ENCODE measurements at places on chromosomes 2 and 18.

- no peak for DNase-seq
Observed at GRCh38 chr2:9914384-9915065, 37.0 kb upstream of the GRHL1 start.

DNA sequence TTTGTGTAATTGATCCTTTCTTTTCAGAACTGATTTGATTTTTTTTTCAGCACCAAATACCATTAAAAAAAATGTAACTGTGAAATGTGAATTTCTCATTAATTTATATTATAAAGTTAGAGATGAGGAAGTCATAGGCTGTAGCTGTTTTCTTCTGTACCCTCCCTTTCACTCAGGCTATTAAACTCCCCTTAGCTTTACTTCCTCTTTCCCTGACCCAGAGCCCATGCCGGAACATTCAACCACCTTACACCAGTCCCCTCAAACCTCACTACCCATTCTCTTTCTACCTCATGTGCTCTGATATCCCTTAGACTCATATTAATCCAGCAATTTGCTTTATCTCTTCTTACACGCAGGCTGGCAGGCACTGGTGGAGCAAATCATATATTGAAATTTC lies 12.4 kb downstream of the GALNT5 start:
- no peak for DNase-seq

- no peak for DNase-seq
Observed at GRCh38 chr2:216539791-216540241, 41.2 kb downstream of the RPL37A start.

- no peak for DNase-seq
Observed at GRCh38 chr18:44518666-44519065, 162.0 kb upstream of the SETBP1 start.

- no peak for DNase-seq
Observed at GRCh38 chr2:26480566-26481423, 2.9 kb upstream of the OTOF start.

DNA sequence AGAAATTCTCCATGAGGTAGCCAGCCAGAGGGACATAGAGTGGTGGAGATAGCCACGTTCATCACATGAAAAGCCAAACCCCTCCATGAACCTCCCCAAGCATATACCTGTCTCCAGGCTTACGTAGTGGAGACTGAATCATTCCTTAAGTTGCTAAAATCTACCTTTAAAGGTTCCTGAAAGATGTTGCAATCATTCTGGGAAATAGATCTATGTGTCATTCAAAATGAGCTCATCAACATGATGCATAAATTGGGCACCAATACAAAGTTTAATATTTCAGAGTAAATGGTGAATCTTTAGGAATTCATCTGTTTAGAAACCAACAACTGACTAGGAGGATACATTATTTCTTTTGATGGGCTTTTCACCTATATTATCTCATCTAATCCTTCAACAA lies 362.6 kb upstream of the ID2 start:
- DNase-seq, result no peak

GRCh38 chr18:24443870-24444269 lies 16.6 kb upstream of the HRH4 start:
- DNase-seq, result no peak

GRCh38 chr18:8333961-8334360 lies 275.3 kb upstream of the RAB12 start:
- DNase-seq, result no peak

- no peak for DNase-seq
Observed at GRCh38 chr2:215736653-215737290, 276.6 kb downstream of the MREG start.

GRCh38 chr18:79552696-79553095 lies 126.9 kb upstream of the CTDP1 start:
- DNase-seq, result no peak

- no peak for DNase-seq
Observed at GRCh38 chr2:51297488-51297887, 265.6 kb upstream of the NRXN1 start.

DNA sequence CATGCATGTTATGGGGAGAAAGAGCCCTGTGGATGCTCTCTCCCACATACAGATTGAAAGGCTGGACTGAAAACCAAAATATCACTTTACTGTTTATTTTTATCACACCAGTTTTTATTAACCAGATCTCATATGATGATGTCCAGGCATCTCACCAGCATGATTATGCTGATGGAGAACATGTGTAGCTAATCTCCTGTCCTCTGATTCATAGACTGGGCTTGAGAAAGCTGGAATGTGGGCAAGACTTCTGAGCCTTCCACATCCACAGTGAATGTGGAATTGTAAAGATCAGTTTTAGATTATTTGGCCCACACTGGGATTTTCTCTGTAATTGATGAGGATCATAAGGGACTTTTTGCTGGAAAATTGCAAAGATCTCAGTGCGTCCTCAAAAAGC lies 137.9 kb downstream of the ICOS start:
- DNase-seq, result no peak

GRCh38 chr2:145987793-145988192 lies 1467.9 kb upstream of the ZEB2 start:
- DNase-seq, result no peak

- no peak for DNase-seq
Observed at GRCh38 chr2:145154731-145155130, 634.8 kb upstream of the ZEB2 start.

- no peak for DNase-seq
Observed at GRCh38 chr2:240705204-240705791, 13.6 kb downstream of the AQP12A start.

- DNase-seq, result no peak
Observed at GRCh38 chr2:129203331-129203730, 776.1 kb upstream of the RAB6C start.

GRCh38 chr2:84631985-84632384 lies 115.7 kb downstream of the DNAH6 start:
- no peak for DNase-seq

- DNase-seq, result no peak
Observed at GRCh38 chr2:21461754-21462240, 338.0 kb downstream of the TDRD15 start.

GRCh38 chr2:205170399-205170798 lies 511.9 kb upstream of the NRP2 start:
- DNase-seq, result no peak

DNA sequence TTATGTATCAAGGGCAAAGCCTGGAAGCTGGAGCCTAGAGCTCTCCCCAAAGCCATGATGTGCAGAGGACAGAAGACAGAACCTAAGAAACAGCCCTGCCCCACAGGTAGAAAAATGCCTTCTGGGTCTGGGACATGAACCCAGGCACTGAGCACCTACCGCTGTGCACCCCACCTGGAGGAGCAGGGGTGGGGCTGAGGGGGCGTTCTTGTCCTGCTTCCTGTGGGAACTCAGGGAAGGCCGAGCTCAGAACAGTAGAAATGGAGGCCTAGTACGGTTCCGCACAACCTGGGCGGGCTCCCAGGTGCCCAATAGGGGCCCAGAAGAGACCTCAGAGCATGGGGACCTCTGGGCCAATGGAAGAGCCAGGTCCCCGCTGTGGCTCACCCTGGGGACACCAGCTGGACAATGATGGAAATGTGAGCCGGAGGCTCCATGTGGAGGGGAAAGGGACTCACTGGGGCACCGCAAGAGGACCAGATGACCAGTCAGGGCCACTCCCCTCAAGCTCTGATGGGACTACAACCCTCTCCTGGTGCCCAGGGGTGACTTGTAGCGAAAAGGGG lies 3.2 kb downstream of the CRACDL start:
- no peak for DNase-seq

DNA sequence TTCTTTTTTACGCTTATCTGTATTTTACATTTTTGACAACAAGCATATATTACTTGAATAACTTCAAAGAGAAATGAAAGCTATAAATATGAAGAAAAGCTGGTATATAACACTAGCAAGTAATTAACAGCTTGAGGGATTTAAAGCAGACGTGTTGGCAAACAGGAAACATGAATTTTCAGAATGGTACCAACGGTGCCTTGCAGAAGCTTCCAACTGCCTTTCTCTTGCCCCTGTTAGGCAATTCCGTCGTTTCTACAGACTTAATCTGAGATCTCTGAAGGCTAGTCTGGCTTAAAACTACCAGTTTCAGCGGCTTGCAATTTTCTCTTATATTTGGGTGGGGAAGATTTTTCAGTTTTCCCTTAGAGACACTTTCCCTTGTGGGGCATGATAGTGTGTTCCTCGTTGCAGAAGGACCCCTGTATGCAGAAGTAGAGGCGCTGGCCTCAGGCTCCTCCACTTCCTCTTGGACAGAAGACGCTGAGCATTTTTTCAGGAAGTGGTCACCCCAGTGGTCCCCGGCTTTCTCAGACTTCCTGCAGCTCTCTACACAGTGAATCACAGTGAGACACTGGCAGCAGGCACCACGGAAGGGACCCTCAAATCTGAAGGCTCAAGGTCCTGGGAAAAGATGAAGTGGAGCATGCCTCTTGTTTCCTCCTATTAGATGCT lies 56.2 kb upstream of the SLC16A14 start:
- no peak for DNase-seq

- no peak for DNase-seq
Observed at GRCh38 chr18:24064391-24065100, 50.0 kb downstream of the TTC39C start.

GRCh38 chr2:31057691-31058090 lies 80.5 kb downstream of the GALNT14 start:
- no peak for DNase-seq

DNA sequence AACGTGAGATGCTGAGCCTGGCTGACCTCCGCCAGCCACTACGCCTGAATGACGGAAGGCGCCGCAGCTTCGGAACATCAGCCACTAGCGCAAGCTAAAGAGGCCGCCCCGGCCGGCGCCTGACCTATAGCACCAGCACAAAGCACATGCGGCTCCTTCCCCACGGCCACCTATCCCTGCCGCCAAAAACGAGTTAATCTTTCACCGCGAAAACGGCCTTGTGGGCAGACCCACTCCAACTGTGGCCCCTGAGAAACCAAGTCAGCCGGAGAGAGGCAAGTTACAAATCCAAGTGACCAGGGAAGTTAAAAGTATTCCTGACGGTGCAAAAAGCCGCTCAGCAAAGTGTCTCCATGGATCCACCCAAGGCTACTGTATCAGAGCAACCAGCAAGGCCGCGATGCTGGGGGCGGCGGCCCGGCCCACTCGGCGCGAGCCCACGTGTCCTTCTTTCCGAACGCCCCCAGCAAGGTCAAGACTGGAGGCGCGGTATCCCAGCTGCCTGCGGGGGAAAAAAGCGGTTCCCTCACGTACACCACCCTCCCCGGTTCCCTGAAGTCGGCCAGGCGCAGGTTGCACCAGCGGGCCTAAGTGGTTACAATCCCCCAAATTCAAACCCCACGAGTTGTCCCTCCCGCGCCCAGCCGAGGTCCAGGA lies 575 bp downstream of the HSPD1 start:
- peak; percentile 46 for DNase-seq

GRCh38 chr18:50143294-50143693 lies 51.7 kb downstream of the MYO5B start:
- no peak for DNase-seq

- no peak for DNase-seq
Observed at GRCh38 chr2:22817197-22817596, 567.8 kb upstream of the KLHL29 start.

DNA sequence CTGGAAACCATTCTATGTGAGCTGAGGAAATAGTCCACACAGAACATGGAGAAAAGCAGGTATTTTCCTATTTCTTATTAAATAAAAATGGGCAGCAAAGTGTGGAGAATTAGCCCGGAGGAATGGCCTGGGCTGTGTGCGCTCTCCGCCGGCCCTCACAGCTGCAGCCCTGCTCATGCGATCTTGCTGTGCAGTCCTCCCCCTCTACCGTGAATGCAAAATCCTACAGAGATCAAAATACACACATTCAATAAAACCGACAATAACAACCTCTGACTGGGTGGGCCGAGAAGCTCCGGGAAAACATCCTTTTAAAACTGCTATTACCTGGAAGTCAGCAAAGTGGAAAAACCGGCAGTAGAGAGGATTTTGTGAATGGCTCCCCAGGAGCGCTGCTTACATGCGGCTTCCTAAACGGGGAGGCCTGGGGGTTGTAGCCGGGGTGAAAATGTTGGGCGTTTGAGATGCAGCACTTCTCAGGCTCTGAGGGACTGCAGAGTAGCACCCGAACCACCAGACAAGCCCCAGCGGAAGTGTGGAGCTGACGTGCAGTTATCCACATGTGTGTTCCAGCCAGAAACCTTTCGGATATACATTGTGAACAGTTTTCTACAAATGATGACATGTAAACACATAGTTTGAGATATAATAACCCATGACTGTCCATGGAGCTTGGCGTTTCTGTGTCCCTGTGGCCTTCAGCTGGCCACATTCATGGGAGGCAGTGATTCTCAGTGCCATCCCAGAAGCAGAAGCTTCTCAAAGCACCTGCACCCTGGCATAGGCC lies 94.2 kb upstream of the ALKAL2 start:
- DNase-seq, result no peak

All from stimulated activated CD8-positive, alpha-beta memory T cell treated with anti-CD3 and anti-CD28 coated beads, Interleukin-12 subunit alpha, Interleukin-12 subunit beta, amount 100 ng/mL, for 4 hours (primary cell).